ENCODE measurements at places on chromosomes 16 and 17. TPM values are rescaled to one million over a fixed set of nuclear protein-coding genes. Genes with fewer than 3 reads are reported as not detected.

DNA sequence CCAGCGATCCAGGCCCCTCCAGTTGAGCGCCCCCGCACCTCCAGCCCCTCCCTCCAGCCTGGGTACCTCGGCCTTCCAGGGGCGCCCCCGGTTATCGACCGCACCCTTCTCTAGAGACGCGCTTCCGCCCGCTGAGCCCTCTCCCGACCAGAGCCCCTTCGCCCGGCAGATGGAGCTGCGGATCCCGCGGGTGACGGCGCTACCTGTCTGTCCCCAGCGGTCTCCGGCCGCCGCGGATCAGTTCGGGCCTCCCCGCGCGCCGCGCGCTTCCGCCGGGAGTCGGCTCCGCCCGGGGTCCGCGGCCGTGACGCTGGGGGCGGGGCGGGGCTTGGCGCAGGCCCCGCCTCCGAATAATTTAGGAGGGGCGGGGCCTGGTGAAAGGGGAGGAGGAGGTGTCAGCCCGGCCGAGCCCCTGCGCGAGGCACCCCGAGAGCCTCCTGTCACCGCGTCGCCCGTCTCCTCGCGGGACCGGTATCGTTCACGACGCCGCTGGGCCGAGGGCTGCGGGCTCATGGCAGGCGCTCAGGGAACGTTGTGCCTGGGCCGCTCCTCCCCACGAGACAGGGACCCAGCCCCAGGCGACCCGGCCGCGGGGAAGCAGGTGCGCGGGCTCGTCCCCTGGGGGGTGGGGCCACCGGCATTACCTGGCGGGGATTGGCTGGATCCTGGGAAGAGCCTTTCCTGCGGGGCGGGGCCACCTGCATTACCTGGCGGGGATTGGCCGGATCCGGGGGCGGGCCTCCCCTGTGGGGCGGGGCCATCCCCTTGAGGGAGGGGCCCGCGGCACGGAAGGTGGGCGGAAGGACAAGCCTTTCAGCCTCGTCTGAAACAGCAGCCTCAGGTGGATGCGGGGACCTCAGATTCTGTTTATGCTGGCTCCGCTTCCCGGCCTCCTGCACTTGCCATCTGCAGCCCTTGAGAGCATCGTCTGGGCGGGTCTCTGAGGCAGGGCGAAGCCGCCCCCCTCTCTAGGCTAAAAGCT lies at the start of gene SPATA2L:
TSS of gene SPATA2L (minus strand) at position 281 of the 982 bp plus-strand sequence. CDS start 473 bp downstream, outside the sequence.
- DNase-seq, result peak; percentile 99

- DNase-seq, result no peak
These were observed 4.8 kb upstream of the GLG1 start for GRCh38 chr16:74611721-74612120.

DNA sequence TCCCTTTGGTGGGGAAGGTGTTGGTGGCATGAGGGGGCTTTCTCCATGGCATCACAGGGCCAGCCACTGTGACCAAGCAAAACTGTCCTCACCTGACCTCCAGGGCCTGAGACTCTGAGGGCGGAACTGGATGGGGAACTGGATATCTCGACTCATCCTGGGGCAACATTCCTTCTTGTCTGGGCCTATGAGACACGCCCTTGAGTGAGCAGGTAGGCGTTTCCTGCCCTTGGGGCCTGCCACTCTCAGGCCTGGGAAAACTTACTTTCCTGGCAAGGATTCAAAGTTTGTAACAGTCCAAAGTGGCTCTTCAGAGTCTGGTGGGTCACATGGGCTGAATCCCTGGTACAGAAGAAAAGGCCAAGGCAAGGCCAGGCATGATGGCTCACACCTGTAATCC lies 9.6 kb downstream of the MT1X start:
- no peak for DNase-seq

GRCh38 chr16:19375561-19376158 lies 42.0 kb upstream of the TMC5 start:
- peak; percentile 63 for DNase-seq

The PCGF2 gene
- 30.7 TPM for total RNA-seq
